Naive thymus-derived CD8-positive, alpha-beta T cell (primary cell): ENCODE measurements at places on chromosomes 16 and 17. TPM values are rescaled to one million over a fixed set of nuclear protein-coding genes. Genes with fewer than 3 reads are reported as not detected.

The IFT20 gene
- 38.0 TPM for total RNA-seq

The ARL17A gene
- 32.2 TPM for total RNA-seq

The HBA1 gene
- total RNA-seq, result not detected

The SPATA22 gene
- total RNA-seq, result not detected

The LHX1 gene
- not detected for total RNA-seq

DNA sequence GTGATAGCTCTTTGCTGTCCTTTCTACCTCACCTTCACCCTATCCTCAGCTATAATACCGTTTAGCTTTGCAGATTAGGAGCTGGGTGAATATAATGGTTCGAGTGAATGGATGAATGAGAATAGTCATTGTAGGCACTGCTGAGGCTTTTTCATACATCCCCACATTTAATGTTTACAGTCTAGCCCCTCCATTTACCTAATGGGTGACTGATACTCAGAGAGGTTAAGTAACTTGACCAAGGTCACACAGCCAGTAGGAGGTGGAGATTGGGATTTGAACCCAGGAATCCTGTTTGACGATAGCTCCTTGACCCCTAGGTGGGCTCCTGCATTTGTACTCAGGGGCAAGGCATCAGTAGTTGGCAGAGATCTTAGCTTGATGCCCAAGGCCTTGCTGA, 195.6 kb downstream of the CCDC182 start:
- DNase-seq, result no peak

GRCh38 chr16:11006656-11007055, 62.3 kb downstream of the CLEC16A start:
- no peak for DNase-seq

DNA sequence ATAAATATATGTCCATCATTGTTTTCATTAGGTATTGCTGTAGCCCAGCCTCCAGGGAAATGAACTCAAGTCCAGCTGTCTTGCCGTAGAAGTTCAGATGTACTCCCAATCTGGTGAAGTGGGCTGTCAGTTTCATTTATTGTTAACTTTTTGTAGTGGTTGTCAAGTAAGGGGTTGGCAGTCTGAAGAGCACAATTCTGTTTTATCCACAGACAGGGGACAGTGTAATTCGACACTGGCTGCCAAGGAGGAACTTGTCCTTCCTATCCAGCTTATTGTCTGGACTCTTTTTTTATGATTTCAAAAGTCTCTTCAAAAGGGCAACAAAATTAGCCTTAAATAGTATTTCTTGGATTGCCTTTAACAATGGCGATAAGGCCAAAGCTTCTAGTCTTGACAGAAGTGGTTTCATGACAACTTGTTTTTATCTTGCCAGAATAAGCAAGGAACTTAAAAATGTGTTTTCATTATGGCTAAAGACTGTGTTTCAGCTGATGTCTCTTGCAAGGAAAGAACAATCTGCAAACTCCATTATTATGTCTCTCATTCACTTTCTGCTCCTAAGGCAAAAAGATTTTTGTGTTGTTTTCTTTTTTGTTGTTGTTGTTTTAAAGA, 73.9 kb upstream of the TANC2 start:
- no peak for DNase-seq

DNA sequence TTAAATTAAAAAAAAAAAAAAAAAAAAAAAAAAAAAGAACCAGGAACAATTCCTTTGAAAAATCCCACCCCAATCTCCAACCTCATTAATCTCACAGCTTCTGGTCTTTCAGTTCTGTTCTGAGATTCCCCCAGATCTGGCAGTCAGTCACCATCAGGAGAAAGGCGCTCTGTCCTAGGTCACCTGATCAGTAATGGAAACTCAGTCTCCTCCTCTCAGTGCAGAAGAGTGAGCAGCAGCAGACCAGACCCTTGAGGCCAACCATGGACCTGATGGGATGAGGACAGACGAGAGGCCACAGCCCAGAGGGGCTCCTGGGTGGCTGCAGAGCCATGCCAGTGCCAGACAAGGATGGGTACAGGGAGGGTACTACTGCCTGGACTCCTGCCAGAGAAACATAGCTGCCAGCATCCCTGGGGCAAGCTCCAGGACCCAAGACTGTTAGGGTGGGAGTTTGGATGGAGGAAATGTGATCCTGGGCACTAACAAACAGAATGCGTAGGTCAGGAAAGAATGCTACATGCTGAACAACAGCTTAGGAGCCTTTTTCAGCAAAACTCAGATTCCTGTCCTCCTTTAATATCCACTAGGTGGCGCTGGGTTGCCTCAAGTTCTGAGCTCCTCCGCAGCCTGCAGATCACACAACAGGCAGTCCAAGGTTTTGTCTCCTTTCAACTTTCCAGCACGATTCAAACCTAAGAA, 28.7 kb downstream of the MPG start:
- peak; percentile 52 for DNase-seq

DNA sequence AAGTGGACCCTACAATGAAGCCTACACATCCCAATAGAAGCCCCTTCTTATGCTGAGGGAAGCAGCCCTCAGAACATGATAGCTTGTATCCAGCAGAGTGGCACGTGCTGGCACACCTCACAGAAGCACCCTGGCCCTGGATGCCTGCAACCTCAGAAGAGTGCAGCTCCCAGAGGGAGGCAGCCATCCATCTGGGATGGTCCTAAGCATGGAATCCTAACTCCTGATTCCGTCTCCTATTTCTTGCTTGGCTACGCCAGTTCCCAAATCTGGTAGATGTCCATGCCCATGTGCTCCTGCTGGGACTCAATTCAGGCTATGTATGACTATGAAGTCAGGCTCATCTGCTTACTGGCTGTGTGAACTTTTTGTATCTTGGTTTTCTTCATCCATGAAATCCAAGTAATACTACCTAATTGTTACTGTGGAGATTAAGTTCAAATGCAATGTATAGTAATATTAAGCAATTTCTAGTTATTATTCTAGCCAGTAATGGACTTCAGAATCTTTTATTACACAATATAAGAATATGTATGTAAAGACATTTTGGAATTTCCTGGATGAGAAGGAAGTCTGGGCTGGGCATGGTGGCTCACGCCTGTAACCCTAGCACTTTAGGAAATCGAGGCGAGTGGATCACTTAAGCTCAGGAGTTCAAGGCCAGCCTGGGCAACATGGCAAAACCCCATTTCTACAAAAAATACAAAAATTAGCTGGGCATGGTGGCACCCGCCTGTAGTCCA, 32.4 kb downstream of the SIAH1 start:
- no peak for DNase-seq

DNA sequence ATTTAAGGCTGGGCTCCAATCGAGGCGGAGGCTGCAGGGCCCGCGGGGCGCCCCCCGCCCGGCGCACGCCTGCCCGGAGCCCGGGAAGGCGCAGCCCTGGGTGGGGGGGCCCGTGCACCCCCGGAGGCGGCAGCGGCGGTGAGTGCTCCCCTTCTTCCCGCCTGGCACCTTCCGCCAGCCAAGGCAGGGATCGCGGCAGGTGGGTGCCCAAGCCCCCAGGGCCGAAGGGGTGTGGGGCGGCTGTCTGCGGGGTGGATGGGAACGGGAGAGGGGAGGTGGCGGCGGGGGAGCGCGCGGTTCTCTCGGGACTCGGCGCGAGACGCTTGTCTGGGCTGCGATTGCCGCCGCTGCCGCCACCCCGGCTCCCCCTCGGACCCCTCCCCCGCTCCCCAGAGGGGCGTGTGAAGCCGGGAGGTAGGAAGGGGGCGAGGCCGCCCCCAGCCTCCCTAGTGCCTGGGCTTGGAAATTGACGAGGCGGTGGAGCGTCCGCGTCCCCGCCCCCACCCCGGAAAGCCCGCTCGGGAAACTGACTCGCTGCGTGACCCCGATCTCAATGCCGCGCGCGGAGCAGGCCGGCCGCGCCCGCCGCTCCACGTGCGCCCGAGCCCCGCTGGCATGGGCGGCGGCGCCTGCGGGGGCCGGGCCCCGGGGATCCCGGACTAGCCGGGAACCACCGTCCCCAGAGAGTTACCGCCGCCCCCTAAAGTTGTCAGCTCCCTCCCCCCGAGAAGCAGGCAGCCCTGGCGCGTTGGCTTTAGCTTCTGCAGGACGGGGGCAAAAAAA, 231.5 kb downstream of the MRTFB start:
- DNase-seq, result no peak
